Activated T-cell treated with anti-CD3 and anti-CD28 coated beads, Interleukin-2, amount 50 U/mL, for 48 hours (primary cell): ENCODE measurements at places on chromosomes 11 and 22.

- no peak for DNase-seq
These were observed 61.9 kb downstream of the NRXN2 start for GRCh38 chr11:64661146-64661545.

GRCh38 chr11:8693010-8693551 lies 10.5 kb downstream of the RPL27A start:
- no peak for DNase-seq

- no peak for DNase-seq
These were observed 6.8 kb upstream of the CREB3L1 start for GRCh38 chr11:46270684-46271083.

- DNase-seq = peak; percentile 44
These were observed 995 bp downstream of the TMEM134 start for GRCh38 chr11:67468056-67468455.

DNA sequence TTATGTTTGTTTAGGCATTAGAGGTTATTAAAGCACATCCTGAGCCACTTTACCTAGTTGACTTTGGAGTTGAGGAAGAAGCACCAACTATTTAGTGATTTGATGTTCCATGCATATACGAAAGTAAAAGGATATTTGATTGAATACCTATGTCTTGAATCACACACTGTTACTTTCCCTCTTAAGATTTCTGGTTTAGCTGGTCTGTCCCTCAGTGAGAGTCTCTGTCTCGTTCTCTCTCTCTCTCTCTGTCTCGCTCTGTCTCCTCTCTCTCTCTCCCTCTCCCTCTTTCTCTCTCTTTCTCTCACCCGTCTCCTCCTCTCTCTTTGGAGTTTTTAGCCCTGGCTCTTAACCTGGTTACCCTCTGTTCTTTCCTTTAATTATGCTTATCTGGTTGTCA lies 11.0 kb downstream of the CTNND1 start:
- DNase-seq = no peak

DNA sequence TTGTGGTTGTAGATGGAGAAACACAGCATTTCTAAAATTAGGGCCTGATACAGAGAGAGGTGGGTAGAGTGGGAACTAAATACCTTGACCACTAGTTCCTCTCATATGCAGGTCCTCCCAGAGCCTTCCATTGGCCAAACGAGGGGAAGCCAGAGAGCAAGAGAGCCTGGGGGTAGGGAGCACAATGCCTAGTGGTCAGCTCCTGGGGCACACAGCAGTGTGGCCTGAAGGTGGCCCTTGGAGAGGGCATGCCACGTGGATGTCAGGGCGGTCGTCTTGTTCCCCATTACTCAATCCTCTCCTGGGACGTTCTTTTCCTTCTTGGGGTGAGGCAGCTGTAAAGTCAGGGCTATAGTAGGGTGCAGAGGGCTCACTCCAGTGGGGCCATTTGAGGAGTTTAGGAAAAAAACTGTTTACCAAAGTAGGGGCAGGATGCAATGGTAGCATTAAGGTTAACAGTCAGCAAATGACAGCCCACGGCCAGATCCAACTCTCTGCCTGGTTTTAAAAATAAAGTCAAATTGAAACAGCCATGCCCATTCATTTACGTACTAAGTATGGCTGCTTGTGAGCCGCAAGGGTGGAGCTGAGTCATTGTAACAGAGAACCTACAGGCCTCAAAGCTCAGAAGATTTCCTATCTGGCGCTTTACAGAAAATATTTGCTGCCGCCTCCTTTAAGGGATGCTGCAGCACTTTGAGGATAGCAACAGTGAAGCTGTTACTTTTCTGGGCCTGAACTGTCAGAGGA lies 7.6 kb downstream of the MYO18B start:
- DNase-seq = peak; percentile 59

DNA sequence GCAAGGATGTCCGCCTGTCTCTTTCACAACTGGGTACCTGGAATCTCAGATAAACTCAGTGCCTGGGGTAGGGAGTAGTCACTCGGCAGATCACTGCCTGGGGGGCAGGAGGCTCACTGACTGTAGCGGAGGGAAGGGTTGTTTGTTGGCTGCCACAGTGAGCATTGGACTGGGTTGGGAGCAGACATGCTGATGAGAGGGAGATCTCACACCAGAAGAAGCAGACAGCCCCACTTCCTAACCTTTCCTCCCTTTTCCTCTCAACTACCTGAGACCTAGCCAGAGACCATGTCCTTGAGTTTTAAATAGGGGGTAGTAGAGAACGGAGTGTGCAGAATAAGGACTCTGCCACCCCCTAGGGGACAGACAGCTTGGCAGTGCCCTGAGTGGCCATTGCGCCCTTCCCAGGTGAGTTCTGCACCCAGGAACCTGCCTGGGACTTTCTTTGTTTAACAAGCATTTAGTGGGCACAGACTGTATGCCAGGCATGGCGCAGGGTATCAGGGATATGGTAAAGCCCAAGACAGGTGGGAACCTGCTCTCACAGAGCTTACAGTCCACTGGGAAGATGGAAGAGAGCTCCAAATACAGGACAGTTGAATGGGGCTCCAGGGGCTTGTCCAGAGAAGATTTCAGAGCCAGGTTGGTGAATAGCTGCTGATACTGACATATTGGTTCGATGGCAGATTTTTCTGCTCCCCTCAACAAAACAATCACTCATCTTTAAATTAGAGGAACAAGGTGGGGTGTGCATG lies 115.7 kb upstream of the NNMT start:
- no peak for DNase-seq

DNA sequence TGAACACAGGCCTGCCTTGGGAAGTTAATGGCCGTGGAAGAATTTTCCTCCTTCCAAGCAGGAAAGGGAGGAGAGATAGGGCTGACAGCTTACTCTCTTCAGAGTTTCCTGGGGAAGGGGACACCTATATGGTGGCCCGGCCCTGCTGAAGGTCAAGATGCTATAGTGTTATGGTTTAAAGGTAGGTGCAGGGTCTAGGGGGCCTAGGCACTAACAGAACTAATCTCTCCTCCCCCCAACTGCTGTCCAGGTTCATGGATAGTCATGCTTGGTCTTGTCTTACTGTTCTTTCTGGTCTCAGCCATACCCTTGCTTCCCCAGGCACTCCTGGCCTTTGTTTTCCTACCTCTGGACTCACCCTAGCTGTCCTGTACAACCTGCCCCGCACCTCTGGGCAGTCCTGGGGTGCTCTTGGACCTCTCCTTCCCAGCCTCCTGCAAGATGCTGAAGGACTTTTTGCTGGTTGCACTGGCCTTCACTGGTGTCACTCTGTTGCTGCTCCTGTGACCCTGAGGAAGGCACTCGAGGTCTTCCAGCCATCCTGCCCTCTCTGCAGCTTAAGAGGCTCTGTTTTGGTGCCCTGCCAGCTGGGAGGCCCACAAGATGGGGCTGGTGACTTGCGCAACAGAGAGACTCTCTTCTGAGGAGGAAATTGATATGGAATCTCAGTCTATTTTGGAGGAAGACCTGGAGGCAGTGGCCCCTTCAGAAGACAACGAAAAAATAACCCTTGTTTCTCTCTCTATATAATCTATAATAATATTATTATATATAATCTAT lies 17.9 kb downstream of the SEC14L3 start:
- no peak for DNase-seq

DNA sequence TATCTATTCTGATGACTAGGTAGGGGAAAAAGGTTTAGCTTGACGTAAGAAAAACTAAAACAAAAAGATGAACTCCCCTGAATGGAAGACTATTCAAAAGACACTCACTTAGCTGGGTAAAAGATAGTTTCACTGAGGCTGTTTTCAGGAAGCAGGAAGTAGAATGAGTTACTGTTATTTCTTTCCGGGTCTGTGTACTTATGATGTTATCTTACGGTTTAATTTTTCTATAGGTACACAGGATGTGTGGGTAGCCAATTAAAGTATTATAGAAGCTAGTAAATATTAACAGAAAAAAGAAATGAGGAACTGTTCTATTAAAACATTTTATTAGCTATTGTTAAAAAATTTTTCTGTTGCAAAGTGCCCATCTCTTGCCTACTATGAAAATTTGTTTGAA lies 45.8 kb upstream of the MMP7 start:
- DNase-seq = no peak

- DNase-seq = no peak
These were observed 31.8 kb upstream of the IGSF22 start for GRCh38 chr11:18757811-18758210.

DNA sequence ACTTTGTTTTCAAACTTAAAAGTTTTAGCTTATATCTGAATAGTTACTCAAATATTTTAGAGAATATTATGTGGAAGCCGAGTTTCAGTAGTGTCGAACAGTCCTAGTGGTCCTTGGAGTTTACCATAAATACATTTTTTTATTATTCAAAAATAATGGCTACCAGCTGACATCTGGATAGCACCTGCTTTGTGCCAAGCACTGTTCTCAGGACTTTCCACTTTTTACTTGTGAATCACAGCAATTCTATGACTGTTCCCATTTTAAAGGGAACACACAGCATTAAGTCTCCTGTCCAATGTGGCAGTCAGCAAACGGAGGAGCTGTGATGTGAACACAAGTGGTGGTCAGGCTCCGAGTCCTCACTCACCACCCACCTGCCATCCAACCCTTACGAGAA lies 4.0 kb upstream of the SCGB2A1 start:
- no peak for DNase-seq

- peak; percentile 51 for DNase-seq
These were observed 13.6 kb upstream of the RNH1 start for GRCh38 chr11:520428-521176.

DNA sequence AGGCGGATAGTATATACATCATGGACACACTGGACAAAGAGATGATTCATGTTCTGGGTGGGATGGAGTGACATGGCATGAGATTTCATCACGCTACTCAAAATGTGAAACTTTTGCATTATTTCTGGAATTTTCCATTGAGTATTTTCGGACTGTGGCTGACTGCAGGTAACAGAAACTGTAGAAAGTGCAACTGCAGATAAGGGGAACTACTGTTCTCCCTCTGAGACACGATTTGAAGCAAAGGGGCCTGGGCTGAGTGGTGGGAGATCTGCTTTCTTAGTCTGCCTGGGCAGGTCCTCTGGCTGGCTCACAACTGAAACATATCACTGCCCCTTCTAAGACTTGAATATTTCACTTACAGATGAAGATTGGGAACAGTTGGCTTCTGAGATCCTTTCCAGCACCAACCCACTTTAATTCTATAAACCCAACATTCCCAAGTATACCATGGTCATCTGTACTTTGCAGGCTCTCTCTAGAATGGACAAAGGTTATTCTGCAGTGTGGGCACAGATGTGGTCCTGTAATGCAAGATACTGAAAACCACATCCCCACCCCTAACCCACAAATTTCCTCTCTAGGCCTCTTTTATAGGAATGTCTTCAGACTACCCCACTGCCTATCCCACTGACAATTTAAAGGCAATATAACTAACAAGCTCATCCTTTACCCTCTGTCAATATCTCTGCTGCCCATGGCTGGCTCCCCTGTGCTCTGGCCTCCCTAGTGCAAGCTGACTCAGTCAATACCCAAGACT lies 121.1 kb downstream of the KCNC1 start:
- DNase-seq = no peak

GRCh38 chr11:15166204-15166603 lies 51.5 kb downstream of the INSC start:
- no peak for DNase-seq

DNA sequence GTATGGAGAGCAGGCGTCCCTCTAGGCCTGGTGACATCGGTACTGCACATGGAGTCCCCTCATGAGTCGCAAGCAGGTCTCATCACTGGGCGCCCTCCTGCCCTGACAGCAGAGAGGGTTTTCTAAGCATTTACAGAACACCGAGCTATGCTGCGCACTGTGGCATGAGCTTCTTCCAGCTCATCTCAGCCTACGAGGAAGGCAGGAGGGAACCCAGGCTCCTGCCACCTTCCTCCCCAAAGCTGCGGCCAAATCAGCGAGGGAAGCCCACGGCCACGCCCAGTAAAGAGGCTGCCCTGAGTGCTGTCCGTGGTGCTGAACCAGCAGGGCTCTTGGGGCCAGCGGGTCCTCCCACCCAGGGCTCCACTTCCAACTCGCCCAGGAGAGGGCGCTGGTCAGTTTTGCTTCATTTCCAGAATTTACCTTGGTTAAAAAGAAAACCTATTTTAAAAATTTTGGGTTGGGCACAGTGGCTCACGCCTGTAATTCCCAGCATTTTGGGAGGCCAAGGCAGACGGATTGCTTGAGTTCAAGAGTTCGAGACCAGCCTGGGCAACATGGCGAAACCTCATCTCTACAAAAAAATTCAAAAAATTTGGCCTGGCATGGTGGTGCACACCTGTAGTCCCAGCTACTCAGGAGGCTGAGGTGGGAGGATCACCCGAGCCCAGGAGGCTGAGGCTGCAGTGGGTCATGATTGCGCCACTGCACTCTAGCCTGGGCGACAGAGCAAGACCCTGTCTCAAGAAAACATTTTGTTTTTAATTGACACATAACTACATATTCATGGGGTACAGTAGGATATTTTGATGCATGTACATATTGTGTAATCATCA lies 34.2 kb downstream of the PHF21B start:
- DNase-seq = peak; percentile 87

DNA sequence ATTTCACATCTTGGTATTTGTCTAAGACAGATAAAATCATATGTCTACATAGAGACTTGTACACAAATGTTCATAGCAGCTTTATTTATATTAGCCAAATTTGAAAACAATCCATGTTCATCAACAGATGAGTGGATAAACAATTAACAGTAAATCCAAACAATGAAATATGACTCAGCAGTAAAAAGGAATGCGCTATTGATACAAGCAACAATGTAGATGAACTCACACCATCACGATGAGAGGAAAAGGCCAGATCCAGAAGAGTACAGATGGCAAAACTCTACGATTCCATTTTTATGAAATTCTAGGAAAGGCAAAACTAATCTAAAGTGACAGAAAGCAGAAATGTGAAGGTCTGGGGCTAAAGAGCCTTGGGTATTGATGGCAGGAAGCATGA lies 384.3 kb downstream of the NTM start:
- DNase-seq = no peak

GRCh38 chr11:101127699-101128570 lies 1.7 kb downstream of the PGR start:
- DNase-seq = peak; percentile 15

DNA sequence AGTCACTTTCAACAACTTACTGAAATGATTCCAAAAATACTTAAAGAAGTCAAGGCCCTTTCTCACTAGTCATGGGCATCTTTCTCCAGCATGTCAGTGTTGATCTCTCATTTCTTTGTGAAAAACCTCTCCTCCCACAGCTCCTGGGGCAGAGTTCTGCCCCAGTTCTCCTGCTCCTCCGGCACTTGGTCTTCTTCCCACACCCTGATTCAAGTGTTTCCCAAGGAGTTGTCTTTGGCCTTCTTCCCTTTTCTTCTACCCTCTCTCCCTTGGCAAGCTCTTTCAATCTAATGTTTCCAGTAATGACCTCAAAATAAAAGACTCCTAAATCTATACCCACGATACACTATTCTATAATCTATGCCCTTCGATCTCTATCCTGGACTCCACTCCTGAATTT lies 42.1 kb upstream of the CCDC34 start:
- DNase-seq = no peak

- DNase-seq = no peak
These were observed 2.2 kb upstream of the KIRREL3 start for GRCh38 chr11:127002669-127003259.

DNA sequence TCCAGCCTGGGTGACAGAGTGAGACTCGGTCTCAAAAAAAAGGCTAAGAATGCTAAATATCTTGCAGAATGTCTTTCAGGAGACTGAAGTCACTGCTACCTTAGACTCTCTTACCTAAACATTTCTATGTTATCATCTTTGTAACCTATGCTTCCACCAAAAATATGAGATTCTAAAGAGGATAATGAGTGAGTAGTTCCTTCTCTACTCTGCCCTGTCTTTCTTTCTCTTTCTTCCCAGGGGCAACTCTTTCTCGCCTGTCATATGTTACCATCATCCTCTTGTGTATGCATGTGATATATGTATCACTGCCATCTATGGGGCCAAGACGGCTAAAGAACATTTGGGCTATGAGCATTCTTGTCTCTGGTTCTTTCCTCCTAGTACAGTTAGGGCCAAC lies 9.0 kb upstream of the RASSF10 start:
- no peak for DNase-seq

GRCh38 chr11:95515371-95515770 lies 274.2 kb downstream of the FAM76B start:
- DNase-seq = no peak
